Stimulated activated CD4-positive, alpha-beta T cell treated with anti-CD3 and anti-CD28 coated beads, Interleukin-4, amount 100 ng/mL, for 1 hour (primary cell): ENCODE measurements at places on chromosomes 16 and 17.

DNA sequence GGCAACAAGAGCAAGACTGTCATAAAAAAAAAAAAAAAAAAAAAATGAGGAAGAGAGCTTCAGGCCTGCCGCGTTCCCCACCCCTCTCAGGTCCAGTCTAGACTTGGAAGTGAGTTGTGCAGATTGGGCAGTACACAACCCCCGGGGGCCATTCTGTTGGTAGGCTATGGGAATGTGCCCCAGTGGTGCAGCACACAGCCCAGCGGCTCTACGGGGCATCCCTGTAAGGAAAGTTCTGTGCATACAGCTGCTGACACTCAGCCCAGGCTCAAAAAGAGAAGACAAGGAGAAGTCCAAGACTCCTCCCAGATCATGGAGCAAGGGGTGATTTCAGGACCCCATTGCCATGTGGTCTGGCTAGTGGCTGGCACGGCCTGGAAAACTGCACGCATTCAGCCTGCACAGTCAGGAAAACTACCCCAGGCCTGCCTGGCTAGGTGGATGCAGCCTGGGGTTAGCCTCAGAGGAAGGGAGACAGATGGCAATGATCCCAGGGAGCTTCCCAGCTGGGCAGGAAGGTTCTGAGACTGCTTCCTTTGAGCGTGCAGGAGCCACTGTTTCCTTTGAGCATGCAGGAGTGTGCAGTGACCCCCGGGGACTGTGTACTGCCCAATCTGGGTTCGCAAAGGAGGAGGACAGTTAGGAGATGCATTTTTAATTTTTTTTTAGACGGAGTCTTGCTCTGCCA is 44.8 kb downstream of the PECAM1 start:
- DNase-seq, result no peak

GRCh38 chr17:11889266-11889665 is 108.0 kb downstream of the ZNF18 start:
- DNase-seq, result no peak

DNA sequence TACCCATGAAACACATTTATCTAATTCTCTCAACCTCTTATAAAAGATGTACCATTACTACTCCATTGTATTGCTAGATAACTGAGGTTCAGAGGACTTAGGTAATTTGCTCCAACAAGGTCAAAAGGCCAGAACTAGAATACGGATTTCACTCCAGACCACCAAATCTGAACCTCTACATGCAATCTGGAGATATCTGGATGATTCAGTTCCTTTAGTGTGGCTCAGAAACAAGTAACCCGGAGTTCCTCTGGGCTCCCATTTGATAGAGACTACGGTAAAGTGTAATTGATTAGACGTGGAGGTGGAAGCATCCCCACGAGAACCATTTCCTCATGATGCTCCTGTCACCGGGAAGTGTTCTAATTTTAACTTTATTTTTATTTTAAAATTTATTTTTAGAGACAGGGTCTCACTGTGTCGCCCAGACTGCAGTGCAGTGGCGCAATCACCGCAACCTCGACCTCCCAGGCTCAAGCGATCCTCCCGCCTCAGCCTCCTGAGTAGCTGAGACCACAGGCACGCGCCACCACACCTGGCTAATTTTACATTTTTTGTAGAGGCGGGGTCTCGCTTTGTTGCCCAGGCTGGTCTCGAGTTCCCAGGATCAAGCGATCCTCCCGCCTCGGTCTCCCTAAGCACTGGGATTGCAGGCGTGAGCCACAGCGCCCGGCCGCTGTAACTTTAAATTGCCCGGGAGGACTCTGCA is 608 bp upstream of the COX10 start:
- no peak for DNase-seq

GRCh38 chr17:50881182-50881581 is 15.0 kb upstream of the TOB1 start:
- no peak for DNase-seq

DNA sequence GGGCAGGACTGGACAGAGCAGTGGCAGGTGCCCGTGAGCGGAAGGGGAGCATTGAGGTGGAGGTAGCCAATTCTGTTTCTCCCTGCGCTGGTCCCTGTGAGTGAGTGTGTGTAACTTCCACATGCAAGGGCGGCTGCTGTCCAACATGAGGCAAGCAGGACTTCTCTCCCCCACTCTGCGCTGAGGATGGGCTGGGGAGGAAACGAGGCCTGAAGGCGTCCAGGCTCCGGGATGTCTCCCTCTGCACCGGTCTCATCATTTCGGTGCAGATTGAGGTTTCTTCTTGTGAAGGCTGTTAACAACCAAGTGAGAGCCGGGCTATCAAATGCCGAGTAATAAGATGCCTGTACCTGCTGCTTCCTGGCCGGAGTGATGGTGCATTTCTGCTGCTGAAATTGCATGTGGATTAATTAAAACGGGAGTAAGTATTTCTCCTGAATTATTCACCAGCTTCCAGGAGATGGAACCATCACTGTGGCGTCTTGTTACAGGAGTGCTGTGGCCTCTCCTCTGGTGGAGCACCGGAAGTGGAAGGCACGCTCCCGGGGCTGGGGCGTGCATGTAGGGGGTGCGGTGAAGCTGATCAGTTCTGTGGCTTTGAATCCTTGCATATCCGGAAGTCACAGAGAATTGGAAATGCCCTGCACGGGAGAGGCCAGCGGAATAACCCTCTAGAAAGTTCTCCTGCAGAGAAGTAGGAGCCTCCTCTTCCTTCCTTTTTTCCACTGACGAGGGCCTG is 41.7 kb upstream of the MGAT5B start:
- DNase-seq, result no peak

- no peak for DNase-seq
These were observed 1.7 kb downstream of the CTDNEP1 start for GRCh38 chr17:7249830-7250229.

GRCh38 chr16:48054881-48055601 is 100.8 kb downstream of the ABCC12 start:
- peak; percentile 27 for DNase-seq

DNA sequence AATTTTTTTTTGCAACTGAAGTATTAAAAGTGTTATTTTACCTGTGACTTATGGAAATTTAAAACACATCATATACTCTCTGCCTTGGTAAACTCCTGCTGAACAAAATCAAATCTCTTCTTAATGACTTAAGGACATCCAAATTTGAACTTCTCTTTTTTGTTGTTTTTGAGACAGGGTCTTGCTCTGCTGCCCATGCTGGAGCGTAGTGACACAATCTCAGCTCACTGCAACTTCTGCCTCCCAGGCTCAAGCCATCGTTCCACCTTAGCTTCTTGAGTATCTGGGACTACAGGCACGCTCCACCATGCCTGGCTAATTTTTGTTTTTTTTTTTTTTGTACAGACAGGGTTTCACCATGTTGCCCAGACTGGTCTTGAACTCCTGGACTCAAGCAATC is 56.1 kb downstream of the SKAP1 start:
- no peak for DNase-seq

DNA sequence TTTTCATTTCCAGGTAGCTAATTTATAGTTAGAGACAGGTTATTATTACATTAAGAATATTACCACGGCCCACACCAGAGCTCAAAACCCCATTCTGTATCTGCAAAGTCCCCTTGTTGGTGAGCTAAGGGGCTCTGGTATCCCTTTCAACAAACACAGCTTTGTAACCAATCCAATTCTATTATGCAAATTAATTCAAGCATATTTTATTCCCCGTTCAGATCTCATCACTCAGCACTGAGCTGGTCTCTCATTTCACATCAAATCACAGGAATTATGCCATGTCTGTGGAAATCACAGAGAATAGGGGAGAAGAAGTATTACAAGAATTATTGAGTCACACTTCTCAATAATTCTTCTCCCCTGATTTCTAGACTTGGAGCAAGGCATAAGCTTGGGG is 111.7 kb downstream of the CDH11 start:
- DNase-seq, result no peak

DNA sequence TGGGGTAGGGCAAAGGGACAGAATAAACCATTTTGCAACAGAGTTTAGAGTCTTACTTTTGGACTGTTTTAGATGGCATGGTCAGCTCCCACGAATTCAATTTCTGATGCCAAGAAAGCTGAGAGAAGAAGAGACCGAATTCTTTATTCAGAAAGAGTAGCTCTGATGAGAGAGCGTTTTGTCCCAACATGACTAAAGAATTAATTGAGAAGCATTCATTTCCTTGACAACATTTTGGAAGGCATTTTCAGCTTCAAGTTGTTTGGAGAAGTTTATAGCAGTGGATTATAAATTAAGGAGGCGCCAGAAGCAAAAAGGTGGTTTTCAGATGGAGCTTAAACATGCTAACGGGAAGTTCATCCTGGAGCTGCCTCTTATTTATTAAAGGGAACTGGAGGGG is 12.2 kb downstream of the GAN start:
- no peak for DNase-seq

- DNase-seq, result no peak
These were observed 10.1 kb upstream of the COL1A1 start for GRCh38 chr17:50211249-50212120.

DNA sequence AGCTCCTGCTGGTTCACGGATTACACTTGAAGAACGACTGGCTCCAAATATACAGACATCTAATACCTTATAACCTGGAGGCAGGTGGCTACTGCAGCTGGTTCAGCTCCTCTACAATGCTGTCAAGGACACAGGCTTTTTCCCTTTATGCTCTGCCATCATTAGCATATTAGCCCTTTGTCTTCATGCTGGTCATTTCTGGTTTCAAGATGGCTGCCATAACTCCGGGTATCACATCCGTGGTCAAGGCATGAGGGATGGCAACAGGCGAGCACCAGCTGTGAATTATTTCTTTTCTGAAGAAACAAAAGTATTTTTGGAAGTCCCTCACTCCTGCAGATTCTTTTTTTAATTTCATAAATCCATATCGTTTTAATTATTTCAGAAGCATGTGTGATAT is 124.3 kb upstream of the MED13 start:
- no peak for DNase-seq

DNA sequence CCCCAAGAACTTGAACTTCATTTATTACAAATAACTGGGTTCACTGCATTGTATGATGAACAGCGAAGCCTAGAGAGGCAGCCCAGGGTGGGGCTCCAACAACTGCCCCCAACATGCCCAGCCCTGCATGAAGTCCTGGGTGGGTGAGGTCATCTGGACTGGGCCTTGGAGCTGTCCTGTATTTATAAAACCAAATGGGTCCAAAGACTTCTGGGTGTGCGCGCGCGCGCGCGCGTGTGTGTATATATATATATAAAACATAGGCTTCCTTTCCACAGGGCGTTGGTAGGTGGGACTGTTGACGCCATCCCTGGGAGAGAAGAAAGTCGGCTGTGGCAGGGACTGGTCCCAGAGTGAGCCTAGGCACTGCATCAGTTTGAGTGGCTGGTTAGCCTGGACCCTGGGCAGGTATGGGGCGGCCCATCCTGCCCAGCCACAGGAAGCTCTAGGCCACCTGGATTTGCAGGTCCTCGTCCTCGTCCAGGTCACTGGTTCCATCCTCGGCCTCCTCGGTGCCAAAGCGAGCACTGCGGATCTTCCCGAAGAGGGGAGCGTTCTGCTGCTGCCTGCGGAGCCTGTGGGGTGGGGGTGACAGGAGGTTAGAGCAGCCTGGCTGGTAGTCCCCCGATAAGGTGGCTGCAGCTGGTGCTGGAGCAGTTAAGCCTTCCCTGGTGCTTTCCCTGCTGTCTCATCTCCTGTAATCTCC is 23.9 kb downstream of the CCDC102A start:
- DNase-seq, result no peak

GRCh38 chr16:85126394-85126704 is 14.1 kb upstream of the CIBAR2 start:
- DNase-seq, result no peak

GRCh38 chr17:1736348-1737281 is 6.1 kb upstream of the SERPINF2 start:
- DNase-seq, result peak; percentile 68

- no peak for DNase-seq
These were observed 34.1 kb downstream of the EEF2K start for GRCh38 chr16:22240023-22240710.

DNA sequence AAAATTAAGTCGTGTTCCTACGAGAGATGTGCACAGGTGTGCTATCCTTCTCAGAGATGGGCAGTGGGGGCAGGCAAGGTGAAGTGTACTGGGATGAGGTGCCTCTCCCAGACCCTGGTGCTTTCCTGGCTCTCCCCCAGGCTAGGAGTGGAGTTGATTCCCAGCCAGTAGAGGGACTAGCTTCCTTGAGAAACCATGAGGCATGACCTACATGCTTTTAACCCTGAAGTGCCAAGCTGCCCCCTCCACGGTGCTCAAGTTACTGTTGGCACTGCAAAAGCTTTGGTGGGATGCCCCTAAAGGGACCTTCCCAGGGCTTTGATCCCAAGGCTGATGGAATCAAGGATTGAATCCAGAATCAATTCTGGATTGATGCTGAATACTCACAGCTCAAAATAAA is 47.0 kb upstream of the SREBF1 start:
- no peak for DNase-seq

- no peak for DNase-seq
These were observed 43.4 kb downstream of the ENGASE start for GRCh38 chr17:79117905-79118487.

DNA sequence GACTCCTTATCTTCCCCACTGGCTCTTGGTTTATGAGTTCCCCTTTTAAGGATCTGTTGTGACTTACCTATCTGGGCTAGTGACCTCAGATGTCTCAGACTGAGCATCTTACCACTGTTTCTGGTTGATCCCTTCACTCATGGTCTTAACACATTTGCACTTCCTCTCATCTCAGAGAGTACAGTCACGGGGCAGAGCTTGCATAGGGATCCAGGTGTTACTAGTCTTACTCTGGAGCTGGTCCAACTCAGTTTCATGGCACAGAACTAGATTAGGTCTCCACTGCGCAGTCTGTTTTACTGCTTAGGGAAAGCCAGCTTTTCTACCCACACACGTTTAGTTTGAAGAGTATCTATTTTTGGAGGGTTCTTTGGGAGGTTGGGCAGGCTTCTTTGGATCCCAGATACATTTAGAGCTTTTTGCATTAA is 10.2 kb downstream of the GABARAPL2 start:
- DNase-seq, result no peak

DNA sequence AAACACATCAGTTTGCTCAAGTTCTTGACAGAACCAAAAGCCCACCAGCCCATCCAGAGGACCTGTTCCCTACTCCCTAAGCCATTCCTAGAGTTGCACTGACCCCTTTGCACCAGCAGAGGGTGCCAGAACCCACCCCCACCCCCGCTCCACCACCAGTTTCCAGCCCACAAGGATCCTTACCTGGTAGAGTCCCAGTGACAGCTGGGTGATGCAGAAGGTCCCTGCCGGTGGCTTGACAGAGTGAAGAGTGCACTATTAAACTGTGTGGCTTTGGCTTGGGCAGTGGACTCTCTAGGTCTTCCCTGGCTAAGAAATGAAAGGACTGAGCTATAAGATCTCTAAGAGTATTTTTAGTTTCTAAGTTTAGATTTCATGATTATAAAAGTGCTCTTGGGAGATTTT is 73.3 kb upstream of the MTMR4 start:
- peak; percentile 53 for DNase-seq
